Nephron progenitor cell (in vitro differentiated cells): ENCODE measurements at places on chromosomes 6 and 20.

DNA sequence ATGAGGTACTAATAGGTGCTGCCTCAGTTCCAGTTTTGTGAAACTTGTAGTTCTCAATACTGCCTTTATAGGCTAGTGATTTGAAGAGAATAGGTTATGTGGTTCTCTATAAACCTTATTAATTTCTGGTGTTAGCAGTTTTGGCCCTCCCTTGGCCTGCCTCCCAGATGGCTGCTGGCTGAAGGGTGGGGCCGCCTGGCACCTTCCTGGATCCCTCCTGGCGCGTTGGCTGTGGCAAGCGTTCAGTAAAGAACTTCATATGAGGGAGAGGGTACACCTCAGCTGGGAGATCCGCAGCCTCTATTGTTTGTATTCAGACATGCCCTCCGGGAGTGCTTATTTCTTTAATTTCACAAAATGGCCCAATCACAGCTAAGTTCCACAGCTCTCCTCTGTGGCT is 51.9 kb downstream of the FAM120B start:
- DNase-seq = no peak

DNA sequence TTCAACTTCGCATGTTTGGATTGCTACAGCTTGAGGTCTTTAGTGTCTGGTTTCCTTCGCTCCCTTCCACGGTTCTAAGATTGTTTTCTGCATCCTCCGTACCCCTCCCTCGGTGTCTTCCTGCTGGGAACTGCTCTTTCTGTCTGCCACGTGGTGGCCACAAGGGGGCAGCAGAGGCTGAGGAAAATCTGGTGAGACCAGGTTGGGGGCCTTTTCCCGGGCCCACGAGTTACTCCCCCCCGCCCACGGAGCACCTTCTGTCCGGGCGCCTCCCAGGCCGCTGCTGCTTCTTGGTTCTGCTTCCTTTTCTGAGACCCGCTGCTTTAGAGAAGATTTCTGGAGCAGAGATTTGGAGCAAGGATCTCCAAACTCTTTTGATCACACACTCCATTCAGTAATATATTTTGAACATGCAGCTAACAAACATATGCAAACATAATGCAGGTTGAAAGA is 21.1 kb upstream of the NOTCH4 start:
- DNase-seq = peak; percentile 90

DNA sequence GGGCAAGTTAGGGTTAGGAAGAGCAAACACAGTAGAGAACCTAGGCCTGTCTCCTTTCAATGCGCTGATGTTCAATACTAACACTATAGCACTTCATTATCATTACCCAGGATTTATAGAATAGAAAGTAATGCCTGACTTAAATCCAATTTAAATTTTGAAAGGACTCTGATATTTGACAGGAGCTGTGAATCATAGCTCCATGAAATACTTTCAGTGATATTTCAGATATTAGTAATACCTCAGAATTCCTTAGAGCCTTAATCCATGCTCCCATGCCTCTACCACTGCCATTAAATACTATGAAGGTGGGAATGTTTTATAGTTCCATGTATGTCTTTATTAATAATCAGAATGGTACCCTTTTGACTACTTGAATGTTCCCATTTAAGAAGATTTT is 530.2 kb downstream of the BCKDHB start:
- DNase-seq = no peak

DNA sequence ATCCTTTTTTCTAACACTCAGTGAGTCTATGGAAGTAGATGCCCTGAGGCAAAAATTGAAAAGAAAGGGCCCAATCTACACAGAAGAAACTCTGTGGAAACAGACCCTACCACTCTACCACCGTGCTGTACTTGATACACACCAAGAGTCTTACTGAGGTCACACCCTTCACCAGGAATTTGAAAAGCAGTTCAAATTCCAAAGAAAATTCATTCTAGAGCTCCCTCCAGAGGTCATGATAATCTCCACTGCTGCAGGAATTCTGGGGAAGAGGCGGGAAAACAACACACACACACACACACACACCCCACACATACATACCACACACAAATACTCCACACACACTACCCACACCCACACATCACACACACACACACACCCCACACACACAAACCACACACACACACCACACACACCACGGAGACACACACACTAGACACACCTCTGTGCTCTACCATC is 336.8 kb downstream of the HDGFL1 start:
- DNase-seq = no peak

GRCh38 chr6:127247114-127248096 is 19.3 kb upstream of the RNF146 start:
- no peak for DNase-seq

DNA sequence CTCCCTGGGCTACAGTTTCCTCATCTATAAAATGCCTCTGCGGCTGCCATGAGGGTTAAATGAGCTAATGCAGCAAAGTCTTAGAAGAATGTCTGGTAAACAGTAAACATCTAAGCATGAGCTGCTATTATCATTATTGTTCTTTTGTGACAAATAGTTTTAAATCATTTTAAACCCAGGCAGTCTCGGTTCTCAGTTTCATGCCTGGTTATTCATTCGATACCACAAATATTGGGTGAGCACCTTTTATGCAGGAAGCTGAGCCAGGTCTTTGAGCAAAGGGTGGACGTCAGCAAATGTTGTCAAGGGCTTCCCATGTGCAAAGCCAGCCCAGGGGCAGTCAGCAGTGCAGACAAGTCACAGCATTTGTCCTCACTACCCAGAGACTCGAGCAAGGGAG is 128.7 kb downstream of the NFATC2 start:
- no peak for DNase-seq

GRCh38 chr20:35144694-35145093 is 2.4 kb downstream of the EDEM2 start:
- DNase-seq = no peak

DNA sequence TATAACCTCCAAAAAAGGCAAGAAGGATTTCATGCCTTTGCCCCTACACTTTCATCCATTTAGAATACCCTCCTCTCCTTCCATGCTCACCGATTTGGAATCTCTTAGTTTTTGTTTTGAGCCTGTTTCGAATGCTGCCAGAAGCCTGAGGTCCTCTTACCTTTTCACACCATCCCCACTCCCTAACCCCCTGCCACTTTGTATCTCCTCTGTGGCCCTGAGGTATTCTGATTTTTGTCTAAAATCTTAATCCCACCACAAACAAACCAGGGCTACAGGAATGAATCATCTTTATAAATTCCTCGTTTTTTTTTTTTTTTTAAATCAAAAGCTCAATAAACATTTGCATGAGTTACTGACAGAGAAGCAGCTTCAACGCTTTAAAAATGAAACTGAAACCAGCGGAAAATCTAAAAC is 1.6 kb upstream of the RPS12 start:
- no peak for DNase-seq

DNA sequence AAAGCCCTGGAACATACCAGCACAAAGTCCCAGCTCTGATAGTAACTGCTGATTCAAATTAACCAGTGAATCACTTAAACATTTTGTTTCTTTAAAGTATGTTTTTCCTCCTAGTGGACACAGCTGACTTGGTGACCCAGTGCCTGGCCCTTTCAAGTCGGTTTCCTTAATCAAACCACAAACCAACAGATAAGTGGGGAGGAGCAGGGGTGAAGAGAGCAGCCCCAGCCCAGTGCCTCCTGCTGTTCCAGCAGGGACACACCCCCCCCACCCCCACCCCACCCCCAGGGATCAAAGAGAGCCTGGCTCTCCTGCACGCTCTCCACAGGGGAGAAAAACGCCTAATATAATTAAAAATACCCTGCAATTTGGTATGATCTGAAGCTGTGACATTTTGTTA is 55.4 kb upstream of the TBXT start:
- no peak for DNase-seq

- no peak for DNase-seq
These were observed 47.6 kb upstream of the PTGIS start for GRCh38 chr20:49615401-49616153.

- no peak for DNase-seq
These were observed 80.2 kb upstream of the RNF217 start for GRCh38 chr6:124881898-124882578.

GRCh38 chr6:29989211-29989610 is 46.9 kb downstream of the HLA-A start:
- DNase-seq = no peak

DNA sequence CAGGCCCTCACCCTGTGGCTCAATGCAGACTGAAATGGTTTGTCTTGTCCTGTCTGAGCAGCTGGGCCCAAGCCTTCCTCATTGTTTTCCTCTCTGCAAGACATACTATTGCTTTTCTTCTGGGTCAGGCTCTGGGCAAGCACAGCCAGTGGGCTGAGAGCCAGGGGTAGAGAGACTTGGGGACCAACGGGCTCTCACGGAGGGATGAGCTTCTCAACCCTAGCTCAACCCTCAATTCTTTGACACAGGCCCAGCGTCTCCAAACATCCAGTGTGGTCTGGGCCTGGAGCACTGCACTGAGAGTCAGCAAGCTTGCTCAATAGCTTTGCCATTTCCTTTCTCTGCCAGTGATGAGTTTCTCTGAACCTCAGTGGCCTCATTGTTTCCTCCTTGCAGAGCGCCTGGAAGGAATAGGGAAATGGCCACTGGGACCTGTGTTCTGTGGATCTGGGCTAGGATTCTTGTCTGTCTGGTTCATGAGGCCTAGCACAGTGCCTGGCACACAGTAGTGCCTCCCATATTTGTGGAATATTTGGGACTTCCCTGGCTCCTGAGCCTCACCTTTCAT is 9.3 kb downstream of the ANGPT4 start:
- DNase-seq = no peak

DNA sequence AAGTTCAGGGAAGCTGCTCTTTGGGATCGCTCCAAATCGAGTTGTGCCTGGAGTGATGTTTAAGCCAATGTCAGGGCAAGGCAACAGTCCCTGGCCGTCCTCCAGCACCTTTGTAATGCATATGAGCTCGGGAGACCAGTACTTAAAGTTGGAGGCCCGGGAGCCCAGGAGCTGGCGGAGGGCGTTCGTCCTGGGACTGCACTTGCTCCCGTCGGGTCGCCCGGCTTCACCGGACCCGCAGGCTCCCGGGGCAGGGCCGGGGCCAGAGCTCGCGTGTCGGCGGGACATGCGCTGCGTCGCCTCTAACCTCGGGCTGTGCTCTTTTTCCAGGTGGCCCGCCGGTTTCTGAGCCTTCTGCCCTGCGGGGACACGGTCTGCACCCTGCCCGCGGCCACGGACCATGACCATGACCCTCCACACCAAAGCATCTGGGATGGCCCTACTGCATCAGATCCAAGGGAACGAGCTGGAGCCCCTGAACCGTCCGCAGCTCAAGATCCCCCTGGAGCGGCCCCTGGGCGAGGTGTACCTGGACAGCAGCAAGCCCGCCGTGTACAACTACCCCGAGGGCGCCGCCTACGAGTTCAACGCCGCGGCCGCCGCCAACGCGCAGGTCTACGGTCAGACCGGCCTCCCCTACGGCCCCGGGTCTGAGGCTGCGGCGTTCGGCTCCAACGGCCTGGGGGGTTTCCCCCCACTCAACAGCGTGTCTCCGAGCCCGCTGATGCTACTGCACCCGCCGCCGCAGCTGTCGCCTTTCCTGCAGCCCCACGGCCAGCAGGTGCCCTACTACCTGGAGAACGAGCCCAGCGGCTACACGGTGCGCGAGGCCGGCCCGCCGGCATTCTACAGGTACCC is at the start of gene ESR1:
Gene ESR1 (plus strand): TSS at position 170 of the 858 bp plus-strand sequence. CDS start 231 bp downstream, at position 401.
- DNase-seq = peak; percentile 48

- no peak for DNase-seq
These were observed 14.2 kb downstream of the SLC23A2 start for GRCh38 chr20:4987130-4987529.

DNA sequence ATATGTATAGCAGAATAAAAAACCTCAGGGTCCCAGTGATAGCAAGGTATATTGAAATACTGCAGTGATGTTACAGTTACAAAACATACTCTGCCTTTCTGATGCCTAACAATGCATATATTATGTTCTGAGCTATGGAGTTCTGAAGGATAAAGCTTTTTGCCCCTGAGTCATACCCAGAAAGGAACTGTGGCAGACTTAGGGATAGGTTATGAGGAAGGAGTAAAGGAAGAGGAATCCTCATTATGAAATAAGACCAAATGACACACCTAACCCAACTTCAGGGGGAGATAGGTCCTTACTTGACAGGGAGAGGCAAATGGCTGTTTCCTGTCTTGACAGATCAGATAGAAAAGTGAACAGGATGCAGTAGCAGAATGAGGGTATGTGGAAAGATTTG is 940.6 kb upstream of the FLRT3 start:
- DNase-seq = no peak

GRCh38 chr6:108132863-108133262 is 33.0 kb upstream of the NR2E1 start:
- DNase-seq = no peak

- DNase-seq = no peak
These were observed 6.0 kb downstream of the HSF2 start for GRCh38 chr6:122405417-122405816.

DNA sequence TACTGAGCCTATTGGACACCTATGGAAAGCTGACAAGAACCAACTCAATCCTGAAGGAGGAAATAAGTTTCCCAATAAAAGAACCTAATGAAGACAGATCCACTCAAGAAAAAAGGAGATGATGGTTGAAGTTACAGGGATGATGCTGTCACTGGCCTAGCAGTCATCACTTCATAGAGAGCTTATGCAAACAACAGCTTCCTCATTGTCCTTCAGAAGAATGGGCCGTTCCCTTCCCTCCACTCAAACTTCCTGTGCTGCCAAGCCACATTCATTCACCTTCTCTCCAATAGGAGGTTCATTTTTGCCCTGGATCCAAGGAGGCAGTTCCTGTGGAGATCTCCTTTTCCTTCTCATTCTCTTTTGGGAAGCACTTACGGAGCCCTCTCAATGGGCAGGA is 13.8 kb upstream of the PM20D2 start:
- DNase-seq = no peak

GRCh38 chr6:85997206-85997605 is 354.5 kb upstream of the SYNCRIP start:
- DNase-seq = no peak

GRCh38 chr6:160419488-160419887 is 71.3 kb downstream of the SLC22A3 start:
- DNase-seq = no peak

- DNase-seq = no peak
These were observed 109.4 kb downstream of the ATXN1 start for GRCh38 chr6:16651871-16652270.

- no peak for DNase-seq
These were observed 252.4 kb upstream of the IRAK1BP1 start for GRCh38 chr6:78614961-78615360.

GRCh38 chr20:23121751-23122320 is 35.7 kb upstream of the CD93 start:
- no peak for DNase-seq

GRCh38 chr6:169316651-169317050 is 63.0 kb upstream of the THBS2 start:
- DNase-seq = no peak

- no peak for DNase-seq
These were observed 17.0 kb upstream of the RPS6KA2 start for GRCh38 chr6:166643891-166644590.

- no peak for DNase-seq
These were observed 46.5 kb downstream of the SMLR1 start for GRCh38 chr6:130873746-130874145.
